ENCODE measurements at places on chromosomes 2 and 18. TPM values are rescaled to one million over a fixed set of nuclear protein-coding genes. Genes with fewer than 3 reads are reported as not detected.

Gene NT5C1B
- polyA plus RNA-seq: 0.28 TPM

Gene GTF2A1L
- 0.33 TPM for polyA plus RNA-seq

Gene ZNF521
- polyA plus RNA-seq: 48.5 TPM

Gene LIMS3
- polyA plus RNA-seq: 1.7 TPM

Gene RNMT
- polyA plus RNA-seq: 44.3 TPM

Gene FOXD4L1
- 1.4 TPM for polyA plus RNA-seq

Gene SCYGR4
- polyA plus RNA-seq: not detected

Gene SIX3
- not detected for polyA plus RNA-seq

Gene GCC2
- 19.8 TPM for polyA plus RNA-seq

Gene WDR12
- polyA plus RNA-seq: 54.2 TPM

Gene TEX44
- not detected for polyA plus RNA-seq

Gene COLEC11
- polyA plus RNA-seq: 1.4 TPM
